ENCODE measurements at places on chromosomes 12 and 14.

DNA sequence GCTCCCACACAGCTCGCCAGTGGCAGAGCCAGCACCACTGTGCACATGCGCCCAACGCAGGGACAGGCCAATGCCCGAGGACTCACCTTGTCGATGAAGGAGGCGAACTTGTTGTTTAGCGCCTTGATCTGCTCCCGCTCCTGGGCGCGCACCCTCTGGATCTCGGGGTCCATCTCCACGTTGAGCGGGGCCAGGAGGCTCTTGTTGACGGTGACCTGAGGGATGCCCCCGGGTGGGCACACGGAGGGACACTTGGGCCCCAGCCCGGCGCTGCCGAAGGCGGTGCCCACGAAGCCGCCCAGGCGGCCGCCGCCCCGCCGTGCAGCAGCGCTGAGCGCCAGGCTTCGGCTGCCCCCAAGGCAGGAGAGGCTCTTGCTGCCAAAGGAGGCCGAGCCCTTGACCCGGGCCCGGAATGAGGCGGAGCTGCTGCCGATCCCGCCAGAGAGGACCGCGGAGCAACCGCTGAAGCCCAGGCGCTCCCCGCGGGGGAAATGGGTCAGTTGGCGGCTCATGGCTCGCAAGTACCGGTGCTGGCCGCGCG, at the start of gene KRT72:
TSS of gene KRT72 (minus strand) at position 523 of the 541 bp plus-strand sequence. CDS start at position 512, 11 bp downstream.
- no peak for DNase-seq

- DNase-seq = no peak
These were observed 26.7 kb downstream of the DCP1B start for GRCh38 chr12:1977588-1977987.

- no peak for DNase-seq
These were observed 81.8 kb downstream of the SLC38A1 start for GRCh38 chr12:46187023-46187422.

DNA sequence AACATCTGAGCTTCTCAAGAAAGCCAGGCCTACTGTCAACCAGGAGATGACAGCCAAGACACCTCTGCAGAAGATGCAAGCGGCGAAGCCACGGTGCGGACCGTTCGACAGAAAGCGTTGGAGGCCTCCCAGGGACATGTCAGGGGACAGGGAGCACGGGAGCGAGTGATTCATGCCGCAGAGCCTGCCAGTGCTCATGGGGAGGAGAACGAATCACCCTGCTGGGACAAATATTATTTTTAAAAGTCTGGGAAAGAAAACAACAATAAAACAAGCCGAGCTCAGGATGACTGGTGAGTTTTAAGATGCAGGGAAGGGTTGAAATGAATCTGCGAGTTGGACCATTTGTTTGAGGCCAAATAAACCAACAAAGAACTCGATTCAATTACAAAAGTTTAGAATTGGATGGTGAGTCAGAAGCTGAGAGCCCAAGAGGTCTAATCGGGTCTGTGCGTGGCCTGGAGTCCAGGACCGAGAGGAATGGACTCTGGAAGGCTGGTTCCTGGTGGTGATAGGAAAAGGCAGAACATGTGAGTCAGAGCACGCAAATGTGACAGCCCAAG, 91.0 kb downstream of the RBM19 start:
- DNase-seq = no peak

- DNase-seq = no peak
These were observed 180.3 kb downstream of the CALM1 start for GRCh38 chr14:90576981-90577660.

GRCh38 chr14:89029961-89030694, 205.7 kb downstream of the TTC8 start:
- DNase-seq = no peak

- DNase-seq = no peak
These were observed 97.6 kb upstream of the DIO3 start for GRCh38 chr14:101463566-101464171.

DNA sequence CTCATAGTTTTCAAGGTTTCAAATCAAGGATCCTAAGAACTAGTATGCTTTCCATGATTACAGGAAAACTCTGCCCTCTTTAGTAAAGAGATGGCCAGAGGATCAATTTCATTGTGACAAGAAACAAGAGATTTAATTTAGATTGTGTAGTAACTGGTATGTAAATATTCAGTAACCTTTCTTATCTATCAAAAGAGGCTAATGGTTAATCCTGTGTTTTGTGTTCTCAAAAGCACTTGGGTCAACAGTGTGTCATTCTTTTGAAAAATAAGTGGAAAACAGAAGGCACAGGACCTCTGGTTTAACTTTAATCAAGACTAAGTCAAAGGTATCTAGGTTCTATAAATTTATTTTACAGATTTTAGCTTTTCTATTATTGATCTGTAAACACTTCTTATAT, 56.6 kb upstream of the ERGIC2 start:
- DNase-seq = no peak

DNA sequence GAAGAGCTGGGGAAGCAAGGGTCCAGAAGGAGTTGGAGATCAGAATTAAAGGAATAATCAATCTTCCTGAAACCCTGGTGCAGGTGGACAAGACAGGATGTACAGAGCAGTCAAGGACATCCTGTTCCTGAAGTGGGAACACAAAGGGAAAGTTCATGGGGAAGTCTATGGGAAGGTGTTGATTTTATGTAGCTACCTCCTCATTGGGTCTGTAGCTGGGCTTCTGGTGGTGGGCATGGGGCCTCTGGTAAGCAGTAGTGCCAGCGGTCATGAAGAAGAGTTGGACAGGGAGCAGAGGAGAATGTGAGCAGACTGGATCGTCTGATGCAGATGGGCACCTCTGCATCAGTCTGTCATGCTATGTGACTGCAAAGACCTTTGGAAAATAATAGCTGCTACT, 75.7 kb upstream of the PPM1H start:
- DNase-seq = no peak

- no peak for DNase-seq
These were observed 88.9 kb downstream of the RIMBP2 start for GRCh38 chr12:130627175-130627574.

DNA sequence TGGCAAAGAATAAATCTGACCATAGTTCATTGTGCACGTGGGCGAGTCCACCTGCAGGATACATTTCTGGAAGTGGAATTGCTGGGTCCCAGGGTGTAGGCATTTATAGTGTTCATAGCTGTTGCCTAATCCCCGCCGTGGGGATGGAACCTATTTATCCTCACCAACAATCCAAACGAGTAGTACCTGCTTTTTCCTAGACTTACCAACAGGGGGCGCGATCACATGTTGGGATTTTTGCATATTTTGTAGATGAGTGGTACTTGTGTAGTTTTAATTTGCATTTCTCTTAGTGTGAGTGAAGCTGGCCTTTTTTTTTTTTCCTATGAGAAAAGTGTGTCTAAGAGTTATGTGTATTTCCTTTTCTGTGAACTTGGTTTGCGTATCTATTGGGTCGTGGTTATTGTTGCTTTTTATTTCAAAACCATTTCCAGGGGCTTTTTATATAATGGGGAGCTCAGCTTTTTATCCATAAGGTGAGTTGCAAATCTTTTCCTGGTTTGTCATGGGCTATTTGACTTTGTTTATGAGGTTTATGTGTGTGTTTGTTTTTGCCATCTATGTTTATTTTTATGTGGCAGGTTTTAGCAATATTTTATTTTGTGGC, 67.2 kb downstream of the CCDC92 start:
- peak; percentile 45 for DNase-seq

- DNase-seq = no peak
These were observed 58.1 kb downstream of the ISCA2 start for GRCh38 chr14:74551431-74552371.

DNA sequence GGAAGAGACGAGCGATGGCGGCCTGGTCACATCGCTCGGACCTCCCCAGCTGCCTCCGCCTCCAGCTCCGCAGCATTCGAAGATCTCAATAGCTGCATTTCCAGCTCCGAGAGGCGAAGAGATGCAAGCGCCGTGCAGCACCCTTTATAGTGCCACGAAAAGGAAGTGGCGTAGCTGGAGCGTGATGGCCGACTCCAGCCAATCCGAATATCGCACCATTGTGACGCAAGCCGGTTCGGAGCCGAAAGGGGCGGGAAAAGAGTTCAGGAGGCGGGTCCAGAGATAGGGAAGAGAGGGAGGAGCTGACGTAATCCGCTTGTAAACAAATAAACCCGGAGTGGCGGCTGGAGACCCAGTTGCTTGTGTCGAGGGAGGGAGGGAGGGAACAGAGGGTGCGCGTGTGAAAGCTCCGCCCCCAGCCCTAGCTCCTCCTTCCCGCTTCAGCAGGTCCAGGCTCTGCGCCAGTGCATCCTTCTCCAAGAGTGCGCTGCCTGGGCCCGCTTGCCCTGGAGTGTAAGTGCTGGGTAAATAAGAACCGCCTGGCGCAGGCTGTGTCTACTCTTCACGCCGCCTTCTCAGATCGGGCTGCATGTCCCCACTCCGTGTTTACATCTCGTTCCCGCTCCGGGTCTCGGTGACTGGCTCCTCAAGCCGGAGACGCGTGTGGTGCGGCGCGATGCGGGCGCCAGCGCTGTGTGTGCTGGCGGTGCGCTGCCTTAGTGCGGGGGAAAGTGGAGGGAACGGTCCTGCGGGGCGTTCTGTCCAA, at the start of gene BTG1:
TSS of gene BTG1 (minus strand) at position 116 of the 766 bp plus-strand sequence. CDS start 311 bp downstream, outside the sequence.
- peak; percentile 99 for DNase-seq

GRCh38 chr14:49853572-49854375, 1.2 kb upstream of the NEMF start:
- peak; percentile 7 for DNase-seq

DNA sequence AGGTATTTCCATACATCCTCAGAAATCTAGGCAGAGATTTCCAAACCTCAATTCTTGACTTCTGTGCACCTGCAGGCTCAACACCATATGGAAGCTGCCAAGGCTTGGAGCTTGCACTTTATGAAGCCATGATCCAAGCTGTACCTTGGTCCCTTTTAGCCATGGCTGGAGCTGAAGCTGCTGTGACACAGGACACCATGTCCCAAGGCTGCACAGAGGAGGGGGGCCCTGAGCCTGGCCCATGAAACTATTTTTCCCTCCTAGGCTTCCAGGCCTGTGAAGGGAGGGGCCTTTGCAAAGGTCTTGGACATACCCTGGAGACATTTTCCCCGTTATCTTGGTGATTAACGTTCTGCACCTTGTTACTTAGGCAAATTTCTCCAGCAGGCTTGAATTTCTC, 110.5 kb downstream of the IGF1 start:
- no peak for DNase-seq

DNA sequence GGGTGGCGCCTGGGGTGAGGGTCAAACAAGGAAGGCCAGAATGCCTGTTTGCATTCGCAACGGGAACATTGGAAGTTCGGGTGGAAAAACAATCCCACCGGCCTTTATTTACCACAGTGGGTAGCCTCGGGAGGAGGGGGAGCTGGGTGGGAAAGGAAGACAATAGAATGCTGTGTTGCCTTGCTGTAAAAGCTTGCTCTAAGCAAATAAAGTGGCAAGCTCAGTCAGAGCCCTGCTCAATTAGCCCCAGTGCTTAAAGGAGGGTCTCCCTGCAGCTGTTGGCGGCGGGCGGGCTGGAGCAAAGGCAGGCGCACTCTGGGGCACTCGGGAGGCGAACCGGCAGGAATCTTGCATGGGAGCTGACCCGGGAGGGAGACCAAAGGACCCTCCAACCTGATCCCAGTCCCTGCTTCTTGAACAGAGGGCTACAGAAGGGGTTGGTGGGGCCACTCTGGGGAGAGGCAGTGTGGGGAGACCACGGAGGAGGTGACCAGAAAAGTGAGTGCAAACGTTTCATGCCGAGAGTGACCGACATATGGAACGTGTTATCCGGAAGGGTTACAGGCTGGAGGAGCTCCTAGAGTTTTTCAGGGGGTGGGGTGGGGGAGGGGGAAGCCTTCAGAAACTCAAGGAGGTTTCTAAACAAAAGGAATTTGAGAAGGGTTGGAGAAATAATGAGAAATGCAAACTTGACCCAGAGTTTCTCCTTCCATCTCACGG, 48.5 kb downstream of the NTF3 start:
- DNase-seq = peak; percentile 80

DNA sequence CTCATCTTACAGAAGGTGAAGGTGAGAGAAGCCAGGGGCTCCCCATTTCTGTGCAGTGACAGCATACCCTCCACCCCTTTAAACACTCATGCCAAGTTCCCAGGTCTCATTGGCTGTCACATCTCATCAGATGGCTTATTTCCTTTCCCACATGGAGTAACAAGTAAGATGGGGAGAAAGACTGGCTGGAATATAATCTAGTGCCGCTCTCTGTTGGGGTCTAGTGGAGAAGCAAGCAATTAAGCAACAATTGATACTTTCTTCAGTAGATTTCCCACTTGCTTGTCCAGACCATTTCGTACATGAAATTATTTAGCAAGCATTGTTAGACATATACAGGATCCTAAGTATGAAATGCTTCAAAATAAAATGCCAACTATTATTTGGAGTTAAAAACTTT, 92.2 kb downstream of the SLC5A8 start:
- no peak for DNase-seq

DNA sequence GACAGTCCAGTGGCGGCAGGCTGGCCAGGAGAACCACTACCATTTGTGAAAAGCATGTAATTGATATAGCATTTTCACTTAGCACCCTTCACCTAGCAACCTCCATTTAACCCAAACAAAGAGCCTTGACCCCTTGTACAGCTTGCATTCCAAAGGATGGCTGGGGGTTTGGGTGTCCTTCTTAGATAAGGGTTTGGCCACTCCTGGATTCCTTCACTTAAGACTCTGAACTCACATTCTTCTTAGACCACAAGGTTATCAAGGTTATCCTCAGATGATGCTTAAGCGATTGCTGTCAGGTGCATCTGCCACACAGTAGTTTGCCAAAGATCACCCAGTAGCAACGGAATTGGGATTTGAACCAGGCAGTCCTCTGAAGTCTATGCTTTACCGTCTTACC, 102.8 kb downstream of the ZNF664 start:
- no peak for DNase-seq

DNA sequence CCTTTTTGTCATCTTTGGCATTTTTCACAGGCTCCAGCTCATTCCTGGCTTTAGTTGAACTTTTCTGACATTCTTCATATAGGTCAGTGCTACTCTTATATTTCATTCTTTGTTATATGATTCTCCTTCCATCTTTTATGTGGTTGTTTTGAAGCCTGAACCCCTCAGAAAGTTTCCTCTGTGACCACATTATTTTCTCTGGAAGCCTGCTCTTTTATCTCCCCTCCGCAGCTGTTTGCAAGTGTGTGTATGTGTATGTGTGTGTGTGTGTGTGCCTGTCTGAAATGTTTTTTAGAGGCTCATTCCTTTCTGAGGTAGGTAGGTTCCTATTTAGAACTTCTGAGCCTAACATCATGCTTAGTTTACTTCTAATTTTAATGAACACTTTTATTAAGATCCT, 47.6 kb downstream of the ANO4 start:
- DNase-seq = no peak

DNA sequence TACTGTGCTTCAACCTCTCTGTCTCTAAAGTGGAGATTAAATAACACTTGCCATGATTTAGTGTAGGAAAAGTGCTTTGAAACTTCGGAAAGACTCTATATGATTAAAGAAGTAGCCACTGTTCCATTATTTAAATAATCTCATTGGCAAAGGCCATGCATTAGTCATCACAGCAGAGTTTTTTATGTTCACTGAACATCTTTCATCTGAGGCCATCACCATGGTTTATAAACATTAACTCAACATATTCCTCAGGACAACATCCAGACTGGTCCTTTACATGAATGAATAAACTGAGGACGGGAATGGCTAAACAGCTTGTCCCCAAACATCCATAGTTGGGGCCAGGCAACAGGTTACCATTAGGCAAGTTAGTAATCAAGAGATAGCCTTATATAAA, 124.6 kb upstream of the FRMD6 start:
- DNase-seq = no peak

- no peak for DNase-seq
These were observed 201.2 kb downstream of the TTC8 start for GRCh38 chr14:89025561-89026236.

GRCh38 chr12:69473262-69473661, 3.1 kb downstream of the FRS2 start:
- DNase-seq = no peak

Measured in NCI-H2081 (cell line).